AG09309 (cell line): ENCODE measurements at places on chromosomes 7 and 10.
A peak's percentile ranks its signal among the peaks of the same experiment; 100 is the strongest.

DNA sequence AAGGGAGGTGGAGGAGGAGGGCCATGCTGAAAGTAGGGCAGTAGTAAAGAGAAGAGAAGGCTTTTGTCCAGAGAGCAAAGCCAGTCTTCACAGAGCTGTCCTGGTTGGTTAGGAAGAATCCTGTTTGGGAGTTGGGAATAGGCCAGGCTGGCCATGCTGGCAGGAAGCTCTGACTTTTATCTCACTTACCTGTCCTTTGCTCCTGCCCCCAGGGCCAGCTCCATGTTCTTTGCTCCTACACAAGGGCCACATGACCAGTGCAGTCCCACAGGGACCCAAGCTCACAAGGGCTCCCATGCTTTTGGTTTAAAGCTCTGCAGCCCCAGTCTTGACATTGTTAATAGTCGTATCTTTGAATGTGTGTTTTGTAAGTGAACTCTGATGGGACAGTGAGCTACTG lies 161.6 kb upstream of the KMT2E start:
- no peak for DNase-seq

GRCh38 chr10:112366992-112367391 lies 6.9 kb upstream of the ACSL5 start:
- DNase-seq, result no peak

DNA sequence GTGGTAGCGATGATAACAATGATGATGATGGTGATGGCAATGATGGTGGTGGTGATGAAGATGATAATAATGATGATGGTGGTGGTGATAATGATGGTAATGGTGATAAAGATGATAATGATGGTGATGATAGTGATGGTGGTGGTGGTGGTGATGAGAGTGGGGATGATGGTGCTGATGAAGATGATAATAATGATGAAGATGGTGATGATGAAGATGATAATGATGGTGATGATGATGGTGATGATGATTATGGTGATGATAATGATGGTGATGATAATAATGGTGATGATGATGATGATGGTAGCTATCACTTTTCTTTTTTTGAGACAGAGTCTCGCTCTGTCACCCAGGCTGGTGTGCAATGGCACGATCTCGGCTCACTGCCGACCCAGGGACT lies 144.5 kb upstream of the PCBD1 start:
- no peak for DNase-seq

DNA sequence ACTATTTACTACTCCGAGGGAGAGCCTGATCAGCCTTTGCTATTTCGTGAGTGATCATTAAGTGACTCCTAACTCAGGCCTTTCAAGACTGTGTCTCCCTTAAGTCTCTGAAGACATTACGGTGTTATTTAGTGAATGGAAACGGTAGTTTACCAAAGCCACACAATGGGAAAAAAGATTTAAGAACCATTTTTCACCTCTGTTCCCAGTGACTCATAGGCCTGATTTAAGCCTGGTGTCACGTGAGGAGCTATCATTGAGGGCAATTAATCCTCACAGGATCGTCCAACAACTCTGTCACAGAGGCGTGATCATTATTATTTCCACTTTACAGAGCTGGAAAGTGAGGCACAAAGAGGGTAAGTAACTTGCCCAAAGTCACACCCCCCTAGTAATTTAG lies 20.3 kb downstream of the C10orf90 start:
- no peak for DNase-seq

GRCh38 chr7:90244565-90244908 lies 437 bp upstream of the CFAP69 start:
- no peak for DNase-seq

DNA sequence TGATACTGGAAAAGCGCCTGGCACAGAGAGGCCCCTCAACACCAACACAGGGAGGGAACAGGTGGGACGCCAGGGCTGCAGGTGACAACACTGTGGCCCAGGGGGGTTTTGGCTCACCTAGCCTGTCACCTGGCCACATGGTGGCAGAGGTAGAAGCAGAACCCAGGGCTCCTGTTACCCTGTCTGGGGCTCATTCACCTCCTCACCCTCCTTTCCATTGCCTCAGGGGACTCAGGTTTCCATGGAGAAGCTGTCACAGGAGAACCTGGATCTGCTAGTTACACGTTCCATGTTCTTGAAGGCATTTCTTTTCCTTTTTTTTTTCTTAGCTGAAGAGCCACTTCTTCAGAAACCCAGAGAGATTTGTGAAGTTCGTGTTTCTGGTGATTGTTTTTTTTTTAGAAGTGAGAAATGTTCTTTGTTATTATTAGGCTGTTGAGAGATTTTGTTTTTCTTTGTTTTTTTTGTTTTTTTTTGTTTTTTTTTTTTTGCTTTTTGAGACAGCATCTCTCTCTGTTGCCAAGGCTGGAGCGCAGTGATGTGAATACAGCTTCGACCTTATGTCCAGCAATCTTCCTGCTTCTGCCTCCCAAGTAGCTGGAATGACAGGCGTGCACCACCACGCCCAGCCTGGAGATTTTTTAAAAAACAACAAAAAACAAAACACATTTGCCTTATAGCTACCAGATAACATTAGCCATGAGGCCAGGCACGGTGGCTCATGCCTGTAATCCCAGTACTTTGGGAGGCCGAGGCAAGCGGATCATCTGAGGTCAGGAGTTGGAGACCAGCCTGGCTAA lies 16.0 kb downstream of the DENND2A start:
- no peak for DNase-seq

DNA sequence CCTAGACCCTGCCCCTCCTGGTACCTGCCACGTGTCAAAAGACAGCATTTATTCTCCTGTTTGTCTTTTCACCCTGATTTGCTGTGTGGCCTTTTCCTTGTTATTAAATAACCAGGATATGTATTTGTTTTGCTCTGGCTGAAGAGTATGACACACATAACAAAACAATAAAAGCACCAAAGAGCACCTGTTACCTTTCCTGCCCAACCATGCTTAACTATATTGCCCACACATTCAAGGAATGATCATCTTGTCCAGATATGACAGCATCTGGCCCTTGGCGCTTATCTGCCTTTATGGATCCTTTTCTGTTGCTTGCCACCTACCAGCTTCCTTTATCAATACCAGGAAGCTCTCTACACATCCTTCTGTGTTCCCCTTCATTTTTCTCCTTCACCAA lies 357.7 kb downstream of the FGFR2 start:
- no peak for DNase-seq

- no peak for DNase-seq
Measured at GRCh38 chr10:122176232-122177213, 94.6 kb upstream of the BTBD16 start.

DNA sequence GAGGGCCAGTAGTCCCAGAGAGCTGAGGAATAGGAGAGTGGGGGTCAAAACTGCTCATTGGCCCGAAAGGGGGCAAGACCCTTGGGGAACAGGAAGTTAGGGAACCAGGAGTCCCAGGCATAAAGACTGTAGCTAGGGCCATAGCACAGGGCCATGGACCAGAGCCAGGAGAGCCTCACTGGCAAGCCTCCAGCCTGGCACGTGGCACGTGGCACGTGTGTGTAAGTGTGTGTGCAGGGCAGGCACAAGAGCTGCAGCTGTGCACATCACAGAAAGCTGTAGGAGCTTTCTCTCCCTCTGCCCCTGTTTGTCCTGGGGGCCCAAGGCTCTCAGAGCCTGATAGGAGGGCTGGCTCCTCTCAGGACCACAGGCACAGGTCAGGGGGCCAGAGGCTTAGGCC lies 47.8 kb upstream of the SLF2 start:
- DNase-seq, result no peak

DNA sequence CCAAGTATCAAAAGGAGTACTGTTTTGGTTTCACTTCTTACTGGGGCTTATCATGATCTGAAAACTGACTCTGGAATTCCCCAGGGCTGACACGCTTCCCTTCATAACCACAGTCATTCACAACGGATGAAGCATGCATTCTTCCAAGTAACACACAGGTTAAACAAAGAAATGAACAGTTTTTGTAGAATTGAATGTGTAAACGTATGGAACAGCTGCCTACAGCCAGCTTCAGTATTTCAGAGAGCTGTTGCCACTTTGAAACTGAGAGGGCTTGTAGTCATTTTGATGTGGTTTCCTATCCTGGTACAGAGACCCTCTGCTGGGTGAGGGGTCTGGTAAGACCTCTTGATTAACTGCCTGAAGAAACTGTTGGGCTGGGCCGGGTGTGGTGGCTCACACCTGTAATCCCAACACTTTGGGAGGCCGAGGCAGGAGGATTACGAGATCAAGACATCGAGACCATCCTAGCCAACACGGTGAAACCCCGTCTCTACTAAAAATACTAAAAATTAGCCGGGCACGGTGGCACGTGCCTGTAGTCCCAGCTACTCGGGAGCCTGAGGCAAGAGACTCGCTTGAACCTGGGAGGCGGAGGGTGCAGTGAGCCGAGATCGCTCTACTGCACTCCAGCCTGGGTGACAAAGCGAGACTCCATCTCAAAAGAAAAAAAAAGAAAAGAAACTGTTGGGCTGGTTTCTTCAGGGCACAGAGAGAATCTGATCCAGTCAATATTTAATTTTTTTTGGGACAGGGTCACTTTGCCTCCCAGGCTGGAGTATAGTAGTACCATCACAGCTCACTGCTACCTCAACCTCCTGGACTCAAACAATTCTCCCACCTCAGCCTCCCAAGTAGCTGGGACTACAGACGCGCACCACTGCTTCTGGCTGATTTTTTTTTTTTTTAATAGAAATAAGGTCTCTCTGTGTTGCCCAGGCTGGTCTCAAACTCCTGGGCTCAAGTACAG lies 4.7 kb downstream of the NFE2L3 start:
- peak; percentile 40 for DNase-seq

DNA sequence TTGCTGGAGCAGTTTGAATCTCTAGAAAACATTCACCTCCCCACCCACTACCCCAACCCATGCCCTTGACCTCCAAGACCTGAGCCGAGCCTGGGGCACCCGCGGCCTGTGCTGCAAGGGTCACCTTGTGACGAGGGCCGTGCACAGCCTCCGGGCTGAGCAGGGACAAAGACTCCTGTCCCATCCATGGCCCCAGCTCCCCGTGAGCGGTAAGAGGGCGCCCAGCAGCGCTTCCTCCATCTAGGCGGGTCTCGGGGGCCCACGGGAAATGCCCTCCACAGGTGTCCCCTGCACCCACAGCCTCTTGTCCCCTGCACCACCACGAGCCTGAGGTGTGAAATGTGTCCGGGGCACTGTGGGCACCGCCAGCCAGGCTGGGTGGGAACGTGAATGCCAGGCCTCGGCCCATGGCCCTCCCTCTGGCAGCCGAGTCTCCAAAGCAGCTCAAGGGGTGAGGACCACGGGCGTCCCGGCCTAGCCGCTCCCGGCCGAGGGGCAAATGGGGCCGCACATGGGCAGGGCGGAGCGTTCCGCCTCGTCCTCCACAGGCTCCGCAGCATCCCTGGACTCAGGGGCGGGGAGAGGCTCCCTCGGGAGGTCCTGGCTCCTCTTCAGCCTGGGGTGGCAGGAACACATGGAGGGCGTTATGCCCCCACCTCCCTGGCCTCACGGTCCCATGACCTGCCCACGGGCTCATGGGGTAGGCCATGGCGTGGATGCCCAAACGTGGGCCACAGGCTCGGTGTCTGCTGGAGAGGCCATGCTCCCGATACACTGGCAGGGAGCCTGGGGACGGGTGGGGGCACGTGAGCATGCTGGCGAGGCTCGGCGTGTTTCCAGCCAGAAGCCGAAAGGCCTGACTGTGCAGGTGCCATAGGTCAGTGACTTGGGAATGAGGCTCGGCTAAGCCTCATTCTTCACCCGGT lies 21.1 kb downstream of the DPYSL4 start:
- no peak for DNase-seq

- DNase-seq, result no peak
Measured at GRCh38 chr10:129381741-129382140, 85.3 kb upstream of the MGMT start.

- DNase-seq, result no peak
Measured at GRCh38 chr7:50553973-50554372, 11.2 kb downstream of the DDC start.

DNA sequence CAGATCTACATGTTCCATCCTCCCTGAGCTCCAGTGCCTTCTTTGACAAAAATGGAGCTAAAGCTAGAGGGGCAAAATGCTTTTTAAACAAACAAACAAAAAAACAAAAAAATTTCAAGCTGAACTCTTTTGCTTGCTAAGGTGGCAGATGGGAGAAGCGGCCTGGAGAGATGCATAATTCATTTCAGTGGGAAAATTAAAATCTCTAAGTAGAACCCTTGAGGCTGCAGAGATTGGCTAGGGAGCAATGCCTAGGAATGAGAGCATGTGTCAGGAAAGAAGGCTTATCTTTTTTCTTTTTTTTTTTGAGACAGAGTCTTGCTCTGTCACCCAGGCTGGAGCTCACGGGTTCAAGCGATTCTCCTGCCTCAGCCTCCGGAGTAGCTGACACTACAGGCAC lies 46.4 kb upstream of the SAMD8 start:
- DNase-seq, result no peak

DNA sequence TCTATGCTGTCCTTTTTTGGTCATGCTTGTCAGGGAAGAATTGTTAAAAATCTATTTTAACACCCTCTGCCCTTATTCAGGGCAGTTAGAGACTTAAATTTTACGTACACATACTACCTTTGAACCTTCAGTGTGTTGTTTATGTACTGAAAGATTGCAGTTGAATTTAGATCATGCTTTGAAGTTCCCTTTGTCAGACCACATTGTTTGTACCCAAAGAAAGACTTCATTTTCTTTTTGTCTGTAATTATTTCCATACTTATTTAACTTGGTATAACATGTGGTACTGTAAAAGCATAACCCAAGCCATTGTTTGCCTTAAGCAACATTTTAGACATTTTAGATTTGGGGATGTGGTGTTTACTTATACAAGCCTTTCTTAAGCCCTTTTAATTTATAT lies 96.1 kb downstream of the MMRN2 start:
- DNase-seq, result no peak

DNA sequence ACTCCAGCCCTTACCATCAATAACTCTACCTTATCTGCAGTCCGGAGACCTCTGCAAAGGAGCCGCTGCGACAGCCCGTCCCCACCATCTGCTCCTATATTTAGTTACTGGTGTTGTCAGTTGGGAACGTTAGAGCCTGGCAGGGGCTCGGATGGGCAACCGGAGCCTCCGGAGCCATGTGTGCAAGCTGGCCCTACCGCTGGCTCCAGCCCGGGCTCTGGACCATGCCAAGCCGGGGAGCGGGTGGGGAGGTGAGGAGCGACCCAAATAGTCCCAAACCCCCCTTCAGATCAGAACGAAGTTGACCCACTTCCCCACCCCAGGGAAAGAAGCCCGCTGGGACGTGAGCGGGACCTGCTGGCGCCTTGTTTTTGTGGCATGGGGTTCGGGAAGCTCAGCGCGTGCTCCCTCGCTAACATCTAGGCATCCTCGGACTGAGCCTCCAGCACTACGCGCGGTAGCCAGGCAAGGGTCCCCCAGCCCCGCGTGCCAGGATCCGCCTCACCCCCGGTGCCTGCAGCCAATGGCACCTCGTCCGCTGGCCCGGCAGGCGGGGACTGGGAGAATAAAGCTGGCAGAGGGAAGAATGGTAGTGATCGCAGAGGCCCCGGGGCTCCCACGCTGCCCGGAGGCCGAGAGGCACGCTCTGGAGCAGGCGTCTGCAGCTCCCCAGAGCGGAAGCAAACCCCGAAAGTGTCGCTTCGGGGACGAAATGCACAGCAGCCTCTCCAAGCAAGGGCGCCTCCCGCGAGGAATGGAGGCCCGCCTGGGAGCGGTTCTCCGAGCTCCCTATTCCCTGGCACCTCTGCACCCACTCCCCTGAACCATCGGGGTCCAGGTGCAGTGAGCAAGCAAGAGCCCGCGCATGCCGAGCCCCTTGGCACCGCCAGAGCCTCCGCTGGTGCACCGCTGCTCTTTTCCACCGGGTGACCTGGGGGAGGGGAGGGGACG lies 679 bp downstream of the LRRC20 start:
- no peak for DNase-seq

- DNase-seq, result no peak
Measured at GRCh38 chr7:121872831-121873288, at the start of gene PTPRZ1. Gene PTPRZ1, plus strand, starts transcription at chr7:121873161. Its CDS starts 339 bp downstream, at chr7:121873500.
